ENCODE measurements at places on chromosomes 7 and 10. TPM values are rescaled to one million over a fixed set of nuclear protein-coding genes. Genes with fewer than 3 reads are reported as not detected.

Gene GIMAP4
- not detected for total RNA-seq

Gene SUN3
- not detected for total RNA-seq

Gene CALN1
- total RNA-seq: not detected

Gene MYO3A
- not detected for total RNA-seq

Gene SYT15B
- 8.2 TPM for total RNA-seq

Gene CCL24
- total RNA-seq: not detected

Gene SLC26A5
- not detected for total RNA-seq

Gene HHEX
- total RNA-seq: 0.51 TPM

Gene ZNF746
- 17.9 TPM for total RNA-seq

Gene LIPM
- not detected for total RNA-seq

Gene LIPJ
- total RNA-seq: not detected

Gene PRKCQ
- total RNA-seq: 0.12 TPM

Gene GRM8
- total RNA-seq: not detected

Gene BCAP29
- total RNA-seq: 35.2 TPM

Gene ATOH7
- not detected for total RNA-seq

Gene EPO
- not detected for total RNA-seq
